Esophagus mucosa (tissue), 1 donor: ENCODE measurements at places on chromosomes 5 and 9.
A peak's percentile ranks its signal among the peaks of the same experiment; 100 is the strongest.

- ATAC-seq = no peak
These were observed 152.9 kb downstream of the PIK3R1 start for GRCh38 chr5:68368311-68369022.

DNA sequence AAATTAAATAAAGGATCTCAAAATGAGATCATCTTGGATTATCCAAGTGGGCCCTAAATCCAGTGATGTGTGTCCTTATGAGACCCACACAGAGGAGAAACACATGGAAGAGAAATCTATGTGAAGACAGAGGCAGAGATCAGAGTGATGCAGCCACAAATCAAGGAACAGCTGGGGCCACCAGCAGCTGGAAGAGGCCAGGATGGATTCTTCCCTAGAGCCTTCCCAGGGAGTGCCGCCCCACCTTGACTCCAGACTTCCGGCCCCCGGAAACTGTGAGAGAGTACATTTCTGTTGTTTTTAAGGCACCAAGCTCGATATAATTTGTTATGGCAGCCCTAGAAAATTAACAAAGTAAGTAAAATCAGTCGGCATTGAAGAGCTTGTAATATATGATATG is 286.9 kb downstream of the FBXL7 start:
- ATAC-seq = no peak

DNA sequence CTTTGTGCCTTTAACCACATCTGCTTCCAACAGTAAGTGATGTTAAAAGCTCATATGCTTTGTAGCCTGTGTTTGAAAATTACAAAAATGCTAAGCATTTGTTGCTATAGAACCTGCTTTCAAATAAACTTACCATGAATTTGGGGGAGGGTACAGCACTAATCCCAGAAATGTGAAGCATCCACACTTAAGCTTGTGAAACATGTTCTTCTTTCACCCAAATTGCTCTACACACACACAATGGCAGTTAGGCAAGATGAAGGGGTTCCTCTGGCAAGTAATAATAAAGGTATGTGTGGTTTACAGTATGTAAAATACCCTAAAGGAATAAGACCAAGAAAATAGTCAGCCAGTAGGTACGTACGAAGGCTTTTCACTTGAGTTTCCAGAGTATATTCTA is 165.6 kb downstream of the SMARCA2 start:
- no peak for ATAC-seq

- no peak for ATAC-seq
These were observed 42.4 kb downstream of the PDE6A start for GRCh38 chr5:149902177-149902576.

- no peak for ATAC-seq
These were observed 45.6 kb downstream of the AOPEP start for GRCh38 chr9:94772144-94772543.

GRCh38 chr5:141084487-141084989 is 9.9 kb upstream of the PCDHB2 start:
- ATAC-seq = no peak

- ATAC-seq = no peak
These were observed 66.0 kb downstream of the GNAQ start for GRCh38 chr9:77965445-77966123.

DNA sequence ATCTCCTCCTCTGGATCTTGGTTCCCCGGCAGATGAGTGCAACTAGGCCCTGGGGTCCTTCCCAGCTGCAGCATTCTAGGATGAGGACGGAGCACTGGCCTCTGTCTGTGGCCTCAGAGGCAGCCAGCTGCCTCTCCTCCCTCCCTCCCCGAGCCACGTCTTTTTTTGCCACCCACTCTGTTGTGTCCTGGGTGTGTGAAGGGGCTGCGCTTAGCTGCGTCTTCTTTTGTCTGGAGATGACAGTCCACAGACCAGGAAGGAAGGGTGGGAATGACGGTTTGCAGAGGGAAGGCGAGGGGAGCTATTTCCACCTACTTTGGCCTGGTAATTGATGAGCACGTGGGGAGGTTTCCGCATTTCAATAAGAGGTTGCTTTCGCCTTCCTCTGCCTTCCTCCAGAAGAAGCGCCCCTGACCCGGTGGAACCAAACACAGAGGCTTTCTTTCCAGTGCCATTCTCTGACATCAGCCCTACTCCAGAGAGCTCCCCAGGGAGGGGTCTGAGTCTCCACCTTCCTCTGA is 34.5 kb upstream of the GABRP start:
- no peak for ATAC-seq

DNA sequence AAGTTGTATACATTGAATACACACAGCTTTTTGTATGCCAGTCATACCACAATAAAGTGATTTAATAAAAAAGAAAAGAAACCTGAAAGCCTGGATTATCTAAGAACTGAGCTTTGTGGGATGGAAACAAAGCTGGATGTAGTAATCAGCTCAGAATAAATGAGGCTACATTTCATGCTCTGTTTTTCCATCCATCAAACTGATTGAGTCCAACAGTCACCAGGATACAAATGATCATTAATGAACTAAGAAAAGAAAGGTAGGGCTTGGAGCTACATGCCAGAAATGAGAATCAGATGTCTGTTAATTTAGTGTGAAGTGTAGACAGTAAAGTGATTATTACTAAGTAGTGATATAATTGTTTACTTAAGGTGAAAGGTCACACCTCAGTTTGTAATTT is 109.8 kb upstream of the TARS1 start:
- peak; percentile 8 for ATAC-seq

GRCh38 chr9:36959681-36960574 is 74.1 kb downstream of the PAX5 start:
- ATAC-seq = peak; percentile 86

DNA sequence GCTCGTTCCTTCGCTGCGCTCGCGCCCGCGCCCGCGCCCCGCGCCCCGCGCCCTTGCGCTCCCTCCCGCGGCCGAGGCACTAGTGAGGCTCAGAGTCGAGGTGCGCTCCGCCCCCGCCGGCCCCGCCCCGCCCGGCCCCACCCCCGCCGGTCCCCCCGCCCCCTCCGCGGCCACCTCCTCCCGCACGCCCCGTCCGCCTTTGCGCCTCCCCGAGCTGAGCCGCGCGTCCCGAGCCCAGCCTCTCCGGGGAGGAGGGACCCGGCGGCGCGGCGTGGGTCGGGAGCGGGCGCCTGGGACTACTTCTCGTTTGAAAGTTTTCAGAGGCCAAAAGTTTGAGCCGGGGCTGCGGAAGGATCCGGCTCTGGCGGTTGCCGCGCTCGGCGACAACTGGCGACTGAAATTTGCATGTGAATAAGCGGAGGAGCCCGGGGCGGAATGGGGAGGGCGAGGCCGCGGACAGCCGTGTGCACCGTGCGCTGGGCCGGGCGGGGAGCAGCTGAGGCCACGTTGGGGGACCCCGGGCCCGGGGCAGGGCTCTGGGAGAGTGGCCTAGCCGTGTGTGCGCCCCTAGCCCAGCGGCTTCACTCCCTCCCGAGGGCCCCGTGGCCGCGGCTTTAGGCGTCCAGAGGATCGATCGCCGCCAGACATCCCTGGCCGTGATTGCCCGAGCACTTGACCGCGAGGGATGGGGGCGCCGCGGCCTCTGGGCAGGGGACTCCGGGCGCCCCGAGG is at the start of gene NOTCH1:
NOTCH1 (minus strand) TSS at position 84 of the 732 bp plus-strand sequence. CDS start 262 bp downstream, outside the sequence.
- ATAC-seq = peak; percentile 76

DNA sequence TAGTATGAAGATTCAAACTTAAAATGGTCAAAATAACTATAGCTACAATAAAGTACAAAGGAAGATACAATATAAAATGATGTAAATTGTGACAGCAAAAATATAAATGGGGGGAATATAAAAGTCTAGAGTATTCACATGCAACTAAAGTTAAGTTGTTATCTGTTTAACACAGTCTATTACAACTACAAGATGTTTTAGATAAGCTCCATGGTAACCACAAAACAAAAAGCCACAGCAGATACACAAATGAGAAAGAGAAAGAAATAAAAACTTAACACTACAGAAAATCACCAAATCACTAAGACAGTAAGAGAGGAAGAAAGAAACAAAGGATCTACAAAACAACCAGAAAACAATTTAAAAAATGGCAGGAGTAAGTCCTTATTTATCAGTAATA is 17.0 kb upstream of the SH3TC2 start:
- no peak for ATAC-seq

DNA sequence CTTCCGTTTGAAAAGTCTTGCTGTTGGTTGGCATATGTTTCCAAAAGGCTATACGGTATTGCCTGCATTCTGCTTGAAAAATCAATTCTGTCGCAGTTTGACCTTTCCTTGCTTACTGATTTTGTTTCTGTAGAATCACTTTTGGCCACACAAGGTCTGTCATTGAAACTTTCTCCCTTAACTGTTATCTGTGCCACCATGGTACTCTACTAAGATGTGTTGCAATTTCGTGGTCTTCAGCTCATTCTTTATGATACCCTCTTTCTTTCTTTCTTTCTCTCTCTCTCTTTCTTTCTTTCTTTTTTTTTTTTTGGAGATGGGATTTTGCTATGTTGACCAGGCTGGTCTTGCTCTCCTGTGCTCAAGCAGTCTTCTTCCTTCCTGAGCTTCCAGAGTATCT is 4.5 kb downstream of the OSTF1 start:
- ATAC-seq = no peak
